Activated CD4-positive, alpha-beta T cell treated with anti-CD3 and anti-CD28 coated beads, Interleukin-10, Interleukin-2, amounts not matched to agents 100 ng/mL and 50 ng/mL, durations not matched to agents 16 hours and 8 hours (primary cell): ENCODE measurements at places on chromosomes 1 and 21.

DNA sequence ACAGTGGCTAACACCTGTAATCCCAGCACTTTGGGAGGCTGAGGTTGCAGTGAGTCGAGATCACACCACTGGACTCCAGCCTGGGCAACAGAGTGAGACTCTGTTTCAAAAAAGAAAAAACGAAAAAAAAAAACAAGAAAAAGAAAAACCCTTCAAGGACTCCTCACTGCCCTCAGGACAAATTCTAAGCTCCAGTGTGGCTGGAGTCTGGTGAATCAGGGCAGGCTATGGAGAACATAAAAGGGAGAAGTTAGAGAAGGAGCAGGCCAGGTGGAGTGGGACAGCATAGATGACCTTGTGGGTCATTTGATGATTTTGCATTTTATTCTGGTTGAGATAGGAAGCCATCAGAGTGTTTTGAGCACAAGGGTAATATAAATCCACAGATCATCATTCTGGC, 12.5 kb upstream of the UAP1 start:
- no peak for DNase-seq

DNA sequence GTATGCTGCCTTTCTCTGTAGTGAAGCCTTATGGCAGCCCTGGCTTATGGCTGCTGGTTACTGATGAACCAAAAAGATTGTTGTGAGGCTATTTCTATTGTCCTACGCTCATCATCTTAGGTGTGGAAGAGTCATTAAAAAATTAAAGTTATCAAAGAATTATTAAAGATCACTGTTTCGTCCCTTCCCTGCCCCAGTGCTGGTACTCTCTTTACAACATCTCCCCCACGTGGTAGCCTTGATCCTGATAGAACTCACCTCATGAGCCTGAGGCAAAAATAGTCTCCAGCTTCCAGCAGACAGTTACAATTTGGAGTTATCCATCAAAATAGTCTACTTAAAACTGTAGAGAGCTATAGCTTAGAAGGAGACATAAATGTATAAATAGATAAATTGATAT, 201.5 kb downstream of the S1PR1 start:
- peak; percentile 4 for DNase-seq

DNA sequence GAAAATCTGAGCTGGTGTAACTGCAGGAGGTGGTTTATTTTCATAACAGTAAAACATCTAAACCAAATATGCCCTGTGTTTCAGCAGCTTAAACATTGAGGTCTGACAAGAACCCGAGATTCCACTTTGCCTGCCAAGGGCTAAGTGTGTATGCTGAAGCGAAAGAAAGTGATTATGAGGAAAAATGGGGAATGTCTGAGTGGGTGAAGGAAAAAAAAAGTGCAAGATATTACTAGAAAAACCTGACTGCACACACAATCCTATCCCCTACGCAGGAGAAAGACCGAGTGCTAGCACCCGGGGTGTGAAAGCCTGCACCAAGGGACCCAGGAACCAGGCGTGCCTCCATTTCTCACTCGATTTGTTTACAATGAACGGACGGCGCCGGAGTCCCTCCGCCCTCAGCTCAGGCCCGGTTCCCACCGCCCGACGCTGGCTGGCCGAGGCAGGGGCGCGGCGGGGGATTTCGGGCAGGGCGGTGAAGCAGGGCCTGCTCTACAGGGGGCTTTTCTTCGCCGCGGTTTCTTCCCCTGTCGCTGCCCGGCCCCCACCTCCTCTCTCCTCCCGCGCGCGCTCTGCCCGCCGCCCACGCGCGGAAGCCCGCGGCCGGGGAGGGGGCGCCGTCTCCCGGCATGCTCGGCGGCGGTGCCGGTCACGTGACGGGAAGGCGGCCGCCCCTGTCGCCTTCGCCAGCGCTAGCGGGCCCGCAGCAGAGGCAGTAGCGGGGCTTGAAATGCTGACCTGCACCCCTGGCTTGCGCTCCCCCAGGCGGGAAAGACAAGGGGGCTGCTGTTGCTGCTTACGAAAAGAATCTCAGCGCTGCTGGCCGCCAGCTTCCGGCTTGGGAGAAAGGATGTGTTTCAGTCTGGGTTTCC, 35.9 kb downstream of the ITPKB start:
- DNase-seq: peak; percentile 84

- DNase-seq: no peak
These were observed 645 bp upstream of the TLR5 start for GRCh38 chr1:223143537-223144248.

GRCh38 chr1:95095833-95096217, 21.3 kb upstream of the TLCD4 start:
- no peak for DNase-seq

DNA sequence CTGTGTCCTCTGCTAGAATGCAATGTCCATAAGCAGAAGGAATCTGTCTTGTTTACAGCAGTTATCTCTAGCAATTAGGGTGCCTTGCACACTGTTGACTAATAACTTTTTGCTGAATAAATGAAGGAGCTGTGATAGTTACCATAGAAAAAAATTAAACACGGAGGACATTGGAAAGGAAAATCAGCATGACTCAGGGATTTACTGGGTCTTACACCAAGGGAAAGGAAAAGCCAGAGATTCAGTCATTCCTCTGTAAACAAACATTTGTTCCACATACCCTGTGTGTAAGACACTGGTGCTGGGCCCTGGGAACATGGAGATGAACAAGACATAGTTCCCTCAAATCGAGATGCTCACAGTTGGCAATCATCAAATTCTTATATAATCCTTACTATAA, 183.3 kb downstream of the PTGER3 start:
- DNase-seq: no peak

- DNase-seq: peak; percentile 97
These were observed at the start of gene FALEC for GRCh38 chr1:150515328-150516049. Gene FALEC, plus strand, starts transcription at chr1:150515752.

DNA sequence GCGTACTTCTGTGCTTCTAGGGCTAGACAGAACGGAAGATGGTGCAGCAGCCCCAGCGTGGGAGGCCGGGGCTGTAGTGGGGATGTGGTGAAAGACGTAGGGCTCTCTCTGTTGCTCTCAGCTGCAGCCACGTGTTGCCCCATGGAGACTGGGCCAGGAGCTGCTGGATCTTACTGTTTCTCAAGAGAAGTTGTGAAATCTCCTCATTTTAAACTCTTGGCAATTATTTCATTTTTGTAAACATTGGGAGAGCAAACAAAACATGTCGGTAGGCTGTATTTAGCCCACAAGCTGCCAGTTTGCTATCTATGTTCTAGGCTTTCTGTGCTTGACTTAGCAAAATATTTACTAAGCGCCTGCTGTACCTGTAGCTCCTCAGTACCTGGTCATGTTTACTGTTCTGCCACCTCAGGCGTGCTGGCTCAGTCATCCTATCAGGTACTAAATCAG, 15.9 kb upstream of the ELOA start:
- DNase-seq: no peak

DNA sequence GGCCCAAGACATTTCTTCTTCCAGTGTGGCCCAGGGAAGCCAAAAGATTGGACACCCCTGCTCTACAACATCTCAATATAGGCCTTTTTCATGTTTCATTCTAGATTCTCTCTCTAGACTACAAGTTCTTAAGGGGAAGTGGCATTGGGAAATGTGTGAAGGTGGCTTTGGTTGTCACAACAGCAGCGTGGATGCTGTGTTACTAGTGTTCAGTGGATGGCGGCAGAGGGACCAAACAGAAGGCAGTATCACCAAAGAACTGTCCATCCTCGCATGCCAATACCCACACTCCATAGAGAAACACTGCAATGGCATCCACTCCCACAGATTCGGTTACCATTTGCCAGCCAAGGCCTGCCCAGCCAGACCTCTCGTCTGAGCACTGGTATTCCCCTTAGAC, 24.3 kb upstream of the IFNAR2 start:
- DNase-seq: no peak

DNA sequence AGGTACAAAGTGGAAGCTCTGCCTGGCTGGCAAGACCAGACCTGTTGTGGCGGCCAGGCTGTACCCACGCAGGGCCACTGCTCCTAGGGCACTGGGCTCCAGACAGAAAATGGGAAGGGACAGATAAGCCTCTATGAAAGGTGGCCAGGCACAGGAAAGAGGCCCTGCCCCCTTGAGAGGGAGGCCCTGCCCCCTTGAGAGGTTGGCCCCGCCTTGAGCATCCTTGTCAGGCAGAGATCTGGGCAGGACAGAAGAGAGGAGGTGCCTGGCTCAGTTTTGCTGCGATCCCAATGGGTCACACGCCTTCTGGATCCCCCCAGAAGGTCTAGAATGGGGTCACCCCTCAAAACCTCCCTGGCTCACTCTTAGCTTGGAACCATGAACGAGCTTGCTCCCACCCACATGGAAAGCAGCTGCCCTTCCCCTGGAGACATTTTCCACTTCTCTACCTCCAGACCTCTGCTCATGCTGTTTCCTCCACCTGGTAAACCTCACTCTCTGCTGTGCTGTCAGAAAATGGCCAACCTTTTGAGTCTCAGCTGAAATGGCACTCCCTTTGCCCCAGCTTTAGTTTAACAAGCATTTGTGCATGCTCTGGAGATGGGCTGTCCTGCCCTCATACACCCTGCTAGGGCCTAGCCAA, 17.5 kb upstream of the ECE1 start:
- peak; percentile 20 for DNase-seq

DNA sequence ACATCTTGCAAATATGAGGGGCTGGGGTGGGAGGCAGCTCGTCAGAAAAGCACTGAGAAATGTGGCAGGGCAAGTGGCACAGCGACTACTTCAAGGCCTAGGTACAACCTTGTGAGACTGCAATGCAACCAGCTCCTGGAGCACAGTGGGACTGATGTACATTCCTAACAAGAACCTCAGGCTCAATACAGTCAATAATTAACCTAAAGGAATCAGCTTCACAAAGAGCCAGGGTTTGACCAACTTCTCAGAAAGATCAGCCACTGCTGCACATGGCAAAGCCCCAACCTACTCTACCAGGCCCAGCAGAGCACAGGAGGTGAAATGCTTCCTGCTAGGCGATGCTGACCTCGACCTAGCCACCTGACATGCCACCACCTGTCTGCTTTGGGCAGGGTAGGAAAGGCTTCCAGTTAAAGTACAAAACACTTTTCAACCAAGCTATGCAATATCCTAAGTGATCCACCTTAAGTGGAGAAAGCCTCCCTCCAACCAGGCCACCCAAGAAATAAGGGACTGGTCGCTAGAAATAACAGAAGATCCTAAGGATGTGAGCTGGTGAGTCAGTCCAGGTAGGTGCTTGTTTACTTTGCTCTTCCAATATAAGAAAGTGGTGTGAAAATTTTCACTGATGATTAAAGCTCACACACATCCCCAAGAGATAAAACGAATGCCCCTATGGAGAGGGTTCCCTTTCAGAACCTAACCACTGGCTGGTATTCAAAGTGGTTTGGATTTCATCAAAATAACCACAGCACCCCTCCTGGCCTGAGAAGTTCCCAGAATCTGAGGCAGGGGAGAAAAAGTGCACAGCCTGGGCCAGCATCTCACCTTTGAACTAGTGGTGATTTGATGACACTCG, 2.1 kb downstream of the RIPK4 start:
- no peak for DNase-seq

- no peak for DNase-seq
These were observed 5.5 kb upstream of the SNX27 start for GRCh38 chr1:151606384-151606783.

DNA sequence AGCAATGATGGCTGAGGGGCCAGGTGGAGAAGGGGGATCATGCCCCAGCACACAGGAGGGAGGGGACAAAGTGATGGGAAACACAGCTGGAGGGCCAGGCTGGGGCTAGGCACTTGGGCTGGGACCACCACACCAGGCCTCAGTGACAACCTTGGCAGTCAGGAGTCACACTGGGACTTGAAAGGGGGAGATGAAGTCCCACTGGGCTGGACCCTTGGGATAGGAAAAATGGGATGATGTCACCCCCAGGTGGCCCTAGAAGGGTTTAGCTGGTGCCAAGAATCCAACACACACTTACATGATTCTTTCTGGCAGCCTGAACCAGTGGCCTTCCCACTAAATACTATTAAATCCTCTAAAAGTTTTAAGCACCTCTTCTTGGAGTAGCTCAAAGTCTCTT, 17.1 kb downstream of the ZBTB17 start:
- no peak for DNase-seq

DNA sequence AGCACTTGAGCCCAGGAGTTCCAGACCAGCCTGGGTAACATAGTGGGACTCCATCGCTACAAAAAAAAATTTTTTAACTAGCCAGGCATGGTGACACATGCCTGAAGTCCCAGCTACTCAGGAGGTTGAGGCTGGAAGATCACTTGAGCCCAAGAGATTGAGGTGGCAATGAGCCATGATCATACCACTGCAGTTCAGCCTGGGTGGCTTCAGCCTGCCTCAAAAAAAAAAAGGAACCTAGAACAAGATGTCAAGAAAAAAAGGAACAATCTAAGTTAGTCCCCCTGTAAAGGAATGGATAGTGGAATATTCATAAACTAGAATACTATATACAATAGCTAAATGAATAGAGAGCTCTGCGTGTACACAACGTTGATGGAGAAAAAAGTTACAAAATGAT, 14.4 kb downstream of the NSL1 start:
- DNase-seq: no peak
